CD4-positive, alpha-beta T cell treated with Interferon gamma for 1 hour (primary cell): ENCODE measurements at places on chromosomes 4 and X.

- no peak for DNase-seq
These were observed 78.3 kb downstream of the AR start for GRCh38 chrX:67622053-67622585.

DNA sequence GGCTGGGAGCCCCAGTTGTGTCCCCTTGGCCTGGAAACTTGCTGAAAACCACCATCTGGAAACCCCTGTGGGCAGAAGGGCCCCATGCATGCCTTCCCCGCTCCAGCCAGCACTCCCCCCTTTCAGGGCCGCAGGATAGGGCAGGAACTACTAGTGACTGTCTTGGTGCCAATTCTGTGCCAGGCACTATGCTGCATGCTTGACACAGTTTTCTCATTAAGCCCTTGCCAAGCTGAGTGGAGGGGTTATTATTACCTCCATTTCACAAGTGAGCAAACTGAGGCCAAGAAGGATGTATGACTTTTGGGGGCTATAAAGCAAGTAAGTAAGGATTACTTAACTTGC lies 73.6 kb upstream of the PJA1 start:
- DNase-seq = no peak

DNA sequence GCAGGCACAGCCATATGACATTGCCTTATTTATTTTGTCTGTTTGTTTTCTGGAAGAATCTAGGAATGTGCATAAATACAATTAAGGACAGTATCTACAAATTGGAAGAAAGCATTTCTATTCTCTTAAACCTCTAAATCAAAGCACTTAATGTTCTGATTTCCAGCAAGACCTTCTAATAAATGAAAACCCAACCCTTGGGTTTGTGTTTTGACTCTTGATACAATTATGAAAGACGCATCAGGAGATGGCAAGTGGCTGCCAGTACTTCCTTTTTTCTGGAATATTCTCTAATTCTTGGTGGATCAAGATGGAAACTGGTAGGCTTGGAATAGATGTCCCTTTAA lies 437 bp upstream of the CPE start:
- no peak for DNase-seq

- DNase-seq = no peak
These were observed 1.5 kb upstream of the SLC16A2 start for GRCh38 chrX:74419864-74420195.

- no peak for DNase-seq
These were observed 54.9 kb downstream of the CHRNA9 start for GRCh38 chr4:40389986-40390385.

DNA sequence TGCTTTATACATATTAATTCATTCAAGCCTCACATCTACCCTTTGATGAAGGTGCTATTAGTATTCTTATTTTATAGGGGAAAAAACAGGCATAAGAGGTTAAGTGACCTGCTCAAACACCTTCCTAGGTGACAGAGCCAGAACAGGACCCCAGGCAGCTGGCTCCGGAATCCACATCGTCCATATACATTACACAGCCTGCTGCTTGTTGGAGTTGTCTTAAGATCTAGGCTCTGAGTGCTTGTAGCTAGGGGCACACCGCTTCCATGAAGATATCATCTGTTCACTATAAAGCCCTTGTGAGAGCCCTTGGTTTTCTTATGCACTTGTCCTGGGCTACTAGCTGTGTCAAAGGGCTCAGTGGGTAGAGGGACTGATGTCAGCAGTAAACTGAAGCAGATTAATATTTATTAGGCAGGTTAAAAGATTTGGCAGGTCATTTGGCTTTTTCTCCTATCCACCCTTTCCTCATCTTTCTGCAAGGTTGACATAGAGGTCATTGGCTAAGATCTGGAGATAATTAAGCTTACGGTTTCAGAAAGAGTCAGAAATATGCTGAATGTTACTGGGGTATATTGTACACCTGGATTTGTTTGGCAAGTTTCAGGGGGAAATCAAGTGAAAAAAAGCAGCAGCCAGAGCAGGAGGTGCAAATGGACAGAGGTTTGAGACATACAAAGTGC lies 195.4 kb downstream of the SOWAHB start:
- no peak for DNase-seq
